ENCODE measurements at places on chromosomes 2 and 18. TPM values are rescaled to one million over a fixed set of nuclear protein-coding genes. Genes with fewer than 3 reads are reported as not detected.

BABAM2 gene
- total RNA-seq: 31.6 TPM

SLC23A3 gene
- total RNA-seq: 0.73 TPM

TLX2 gene
- total RNA-seq: under 0.01 TPM

ZNF804A gene
- under 0.01 TPM for total RNA-seq

PKDCC gene
- 26.5 TPM for total RNA-seq

CFAP65 gene
- 0.20 TPM for total RNA-seq

RHBDD1 gene
- total RNA-seq: 21.7 TPM

CPS1 gene
- 15.4 TPM for total RNA-seq

MAPK4 gene
- not detected for total RNA-seq

REEP1 gene
- under 0.01 TPM for total RNA-seq

IHH gene
- not detected for total RNA-seq

PROKR1 gene
- total RNA-seq: not detected

ACTG2 gene
- not detected for total RNA-seq

RAX gene
- total RNA-seq: not detected

UGT1A5 gene
- total RNA-seq: not detected

IL36B gene
- total RNA-seq: not detected

CAMKMT gene
- 10.8 TPM for total RNA-seq

PROC gene
- total RNA-seq: not detected

TRABD2A gene
- total RNA-seq: 22.4 TPM

NEMP2 gene
- 3.7 TPM for total RNA-seq

CHPF gene
- 60.4 TPM for total RNA-seq

TSGA10 gene
- 2.6 TPM for total RNA-seq

RNF125 gene
- 2.3 TPM for total RNA-seq

CLK1 gene
- total RNA-seq: 48.5 TPM

MPV17 gene
- 88.8 TPM for total RNA-seq

GRP gene
- total RNA-seq: not detected

SLC9A4 gene
- not detected for total RNA-seq

SLC16A14 gene
- under 0.01 TPM for total RNA-seq

UGT1A8 gene
- total RNA-seq: not detected

ACTR3 gene
- 216 TPM for total RNA-seq

SERPINB10 gene
- total RNA-seq: 0.20 TPM

UNC80 gene
- not detected for total RNA-seq

LDLRAD4 gene
- total RNA-seq: 0.73 TPM

AQP12B gene
- not detected for total RNA-seq

LRRTM4 gene
- total RNA-seq: not detected

NDUFV2 gene
- total RNA-seq: 175 TPM

METAP1D gene
- 15.8 TPM for total RNA-seq

ERICH2 gene
- total RNA-seq: not detected

KCNE4 gene
- total RNA-seq: 1.6 TPM

RIT2 gene
- not detected for total RNA-seq

FAP gene
- total RNA-seq: 134 TPM

SPAST gene
- total RNA-seq: 15.4 TPM

TNFRSF11A gene
- under 0.01 TPM for total RNA-seq

ZNF516 gene
- 23.1 TPM for total RNA-seq

C2orf68 gene
- total RNA-seq: 17.2 TPM

C2orf78 gene
- not detected for total RNA-seq

MOGAT1 gene
- not detected for total RNA-seq

All from subcutaneous preadipocyte (primary cell).